Activated CD4-positive, alpha-beta T cell treated with anti-CD3 and anti-CD28 coated beads, Interleukin-2, amount 10 ng/mL, durations not matched to agents 7 days and 5 days (primary cell): ENCODE measurements at places on chromosomes 13 and 19.
A peak's percentile ranks its signal among the peaks of the same experiment; 100 is the strongest.

- no peak for DNase-seq
- no peaks in the 10 kb centered on the region for H3K36me3 ChIP-seq
- H3K4me3 ChIP-seq, result no peak overlapping the region
- H3K27me3 ChIP-seq, result peaks cover 12% of the 10 kb centered on the region
These were observed 27.2 kb downstream of the CEACAM8 start for GRCh38 chr19:42567567-42567966.

- H3K27me3 ChIP-seq, result peaks cover 16% of the 10 kb centered on the region
- DNase-seq, result no peak
- no peaks in the 10 kb centered on the region for H3K36me3 ChIP-seq
- no peak overlapping the region for H3K27ac ChIP-seq
- peaks cover 22% of the 10 kb centered on the region for H3K4me1 ChIP-seq
These were observed 1.6 kb upstream of the TNNI3 start for GRCh38 chr19:55158848-55159749.

GRCh38 chr13:98707281-98707999, 45.0 kb downstream of the SLC15A1 start:
- no peaks in the 10 kb centered on the region for H3K4me1 ChIP-seq
- no peak overlapping the region for H3K27ac ChIP-seq
- DNase-seq, result no peak
- H3K4me3 ChIP-seq, result no peak overlapping the region
- H3K27me3 ChIP-seq, result peaks cover 4% of the 10 kb centered on the region

GRCh38 chr13:95749545-95749944, 72.6 kb downstream of the DNAJC3 start:
- H3K36me3 ChIP-seq, result peaks cover 12% of the 10 kb centered on the region
- no peaks in the 10 kb centered on the region for H3K4me1 ChIP-seq
- no peak overlapping the region for H3K27ac ChIP-seq
- DNase-seq, result no peak

DNA sequence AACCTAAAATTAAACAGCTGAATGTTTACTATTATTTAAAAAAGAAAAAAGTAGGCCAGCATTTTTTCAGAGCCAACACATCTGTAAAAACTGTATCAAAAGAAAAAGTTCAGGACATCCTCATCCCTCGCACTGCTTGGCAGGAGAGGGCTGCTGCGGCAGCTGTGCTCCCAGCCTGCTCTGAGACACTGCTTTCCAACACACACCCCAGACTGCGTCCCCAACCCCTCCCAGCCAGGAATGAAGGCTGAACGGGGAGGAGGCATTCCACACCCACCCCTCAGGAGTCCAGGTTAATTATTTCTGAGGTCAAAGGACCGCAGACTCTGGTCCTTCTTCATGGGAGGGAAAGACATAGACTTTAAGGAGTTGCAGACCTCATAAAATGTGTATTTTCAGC, 43.1 kb downstream of the COL4A1 start:
- no peak overlapping the region for H3K27ac ChIP-seq
- H3K4me3 ChIP-seq, result no peak overlapping the region
- no peaks in the 10 kb centered on the region for H3K4me1 ChIP-seq
- peaks cover 14% of the 10 kb centered on the region for H3K27me3 ChIP-seq
- no peaks in the 10 kb centered on the region for H3K36me3 ChIP-seq

- no peaks in the 10 kb centered on the region for H3K36me3 ChIP-seq
- no peak overlapping the region for H3K4me3 ChIP-seq
- no peak overlapping the region for H3K27ac ChIP-seq
- no peaks in the 10 kb centered on the region for H3K27me3 ChIP-seq
These were observed 172.9 kb downstream of the KCTD12 start for GRCh38 chr13:76713280-76713679.

- H3K36me3 ChIP-seq, result peaks cover 9% of the 10 kb centered on the region
- H3K27ac ChIP-seq, result peak overlapping the region; percentile 70
- DNase-seq, result peak; percentile 22
These were observed 216.4 kb downstream of the KLF5 start for GRCh38 chr13:73275163-73275562.

DNA sequence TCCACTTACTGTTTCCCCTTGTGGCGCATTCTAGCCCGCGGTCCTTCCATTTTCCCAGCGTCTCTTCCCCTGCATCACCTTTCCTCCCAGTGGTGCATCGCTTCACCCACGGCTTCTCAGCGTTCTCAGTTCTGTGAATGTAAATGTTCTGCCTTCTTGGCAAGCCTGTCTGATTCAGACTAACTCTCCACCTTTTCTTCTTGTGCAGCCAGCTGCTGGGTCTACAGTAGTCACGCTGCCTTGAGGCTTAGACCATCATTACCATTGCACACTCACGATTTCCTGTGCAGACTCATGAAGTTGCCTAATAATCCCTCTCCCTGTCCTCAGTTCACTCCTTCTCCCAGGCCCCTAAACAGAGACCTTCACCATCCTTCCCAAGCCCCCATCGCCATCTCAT, 75.0 kb downstream of the DHRS12 start:
- no peak overlapping the region for H3K27ac ChIP-seq
- no peak overlapping the region for H3K4me3 ChIP-seq
- H3K27me3 ChIP-seq, result no peaks in the 10 kb centered on the region
- H3K4me1 ChIP-seq, result peaks cover 5% of the 10 kb centered on the region
- H3K36me3 ChIP-seq, result peaks cover 6% of the 10 kb centered on the region

DNA sequence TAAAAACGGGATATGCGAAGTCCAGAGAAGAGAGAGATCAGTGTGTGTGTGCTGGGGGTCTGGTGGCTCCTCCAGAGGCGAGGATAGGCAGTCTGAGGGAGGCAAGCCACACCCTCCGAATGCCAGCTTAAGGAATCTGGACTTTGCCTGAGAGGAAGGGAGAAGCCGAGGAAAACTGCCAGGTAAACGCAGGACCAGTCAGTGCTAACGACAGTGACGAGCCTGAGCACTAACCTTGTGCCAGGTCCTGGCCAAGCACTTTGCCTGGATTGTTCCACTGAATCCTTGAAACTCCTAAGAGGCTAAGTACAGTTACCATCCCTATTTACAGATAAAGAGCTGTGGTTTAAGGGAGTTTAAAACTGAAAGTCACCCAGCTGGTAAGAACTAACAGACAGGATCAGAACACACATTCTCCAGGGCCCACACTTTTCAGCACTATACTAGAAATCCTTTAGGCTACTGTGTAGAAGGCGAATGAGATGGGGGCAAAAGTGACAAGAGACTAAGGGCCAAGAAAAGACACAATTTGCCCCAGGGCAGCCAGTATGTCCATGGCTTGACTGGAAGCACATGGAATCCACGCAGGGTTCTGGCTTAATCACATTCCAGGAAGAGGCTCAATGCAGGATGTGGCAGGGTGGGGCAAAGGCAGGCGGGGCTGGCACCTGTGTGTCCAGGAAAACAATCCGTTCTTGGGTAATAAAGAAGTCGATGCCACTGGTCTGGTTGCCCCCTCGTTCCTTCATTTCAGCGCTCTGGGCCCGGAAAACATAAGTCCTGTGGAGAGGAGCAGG, 15.1 kb downstream of the SMG9 start:
- DNase-seq, result no peak
- H3K36me3 ChIP-seq, result peaks cover 71% of the 10 kb centered on the region
- H3K27ac ChIP-seq, result peak overlapping the region; percentile 47
- peaks cover 16% of the 10 kb centered on the region for H3K4me1 ChIP-seq

- no peak overlapping the region for H3K4me3 ChIP-seq
- H3K4me1 ChIP-seq, result no peaks in the 10 kb centered on the region
- H3K36me3 ChIP-seq, result no peaks in the 10 kb centered on the region
- H3K27ac ChIP-seq, result no peak overlapping the region
These were observed 92.2 kb downstream of the STOML3 start for GRCh38 chr13:38898481-38898880.

DNA sequence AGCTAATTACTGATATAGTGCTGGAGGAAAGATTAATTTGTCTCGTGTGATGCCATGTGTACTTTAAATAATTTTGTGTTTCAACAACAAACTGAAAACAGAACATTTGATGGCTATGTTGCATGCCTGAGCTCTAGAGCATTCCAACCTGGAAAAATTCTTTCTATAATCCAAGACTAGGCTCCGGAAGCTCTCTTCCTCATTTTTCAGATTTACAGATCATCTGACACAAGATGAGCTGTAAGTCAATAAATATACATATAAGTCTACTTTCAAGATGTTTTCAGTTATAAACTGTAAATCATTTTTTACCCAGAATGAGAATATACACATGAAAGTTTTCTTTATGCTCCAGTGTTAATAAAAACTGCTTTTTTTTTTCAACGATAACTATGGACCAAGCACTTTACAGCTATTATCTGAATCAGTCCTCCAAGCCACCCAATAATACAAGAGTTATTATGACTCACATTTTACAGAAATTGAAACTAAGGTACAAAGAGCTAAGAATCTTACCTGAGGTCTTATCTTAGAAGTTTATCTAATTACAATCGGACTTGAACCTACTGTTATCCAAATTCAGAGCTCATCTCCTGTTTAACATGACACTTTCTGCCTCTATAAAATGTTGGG, 6.4 kb upstream of the FOXO1 start:
- no peaks in the 10 kb centered on the region for H3K36me3 ChIP-seq
- no peak for DNase-seq
- no peak overlapping the region for H3K4me3 ChIP-seq
- no peaks in the 10 kb centered on the region for H3K27me3 ChIP-seq
- peaks cover 27% of the 10 kb centered on the region for H3K4me1 ChIP-seq

- no peaks in the 10 kb centered on the region for H3K27me3 ChIP-seq
- no peak overlapping the region for H3K27ac ChIP-seq
- no peak overlapping the region for H3K4me3 ChIP-seq
- no peak for DNase-seq
- no peaks in the 10 kb centered on the region for H3K4me1 ChIP-seq
These were observed 895.0 kb upstream of the SLITRK1 start for GRCh38 chr13:84777316-84777715.

GRCh38 chr19:51803519-51803918, 8.6 kb downstream of the FPR3 start:
- H3K36me3 ChIP-seq, result no peaks in the 10 kb centered on the region
- DNase-seq, result no peak
- H3K4me1 ChIP-seq, result no peaks in the 10 kb centered on the region
- no peak overlapping the region for H3K4me3 ChIP-seq
- H3K27ac ChIP-seq, result no peak overlapping the region
- H3K27me3 ChIP-seq, result no peaks in the 10 kb centered on the region

GRCh38 chr13:69866555-69866954, 241.1 kb upstream of the ATXN8OS start:
- no peaks in the 10 kb centered on the region for H3K36me3 ChIP-seq
- no peaks in the 10 kb centered on the region for H3K4me1 ChIP-seq
- DNase-seq, result no peak
- H3K27ac ChIP-seq, result no peak overlapping the region
- no peaks in the 10 kb centered on the region for H3K27me3 ChIP-seq
- no peak overlapping the region for H3K4me3 ChIP-seq

DNA sequence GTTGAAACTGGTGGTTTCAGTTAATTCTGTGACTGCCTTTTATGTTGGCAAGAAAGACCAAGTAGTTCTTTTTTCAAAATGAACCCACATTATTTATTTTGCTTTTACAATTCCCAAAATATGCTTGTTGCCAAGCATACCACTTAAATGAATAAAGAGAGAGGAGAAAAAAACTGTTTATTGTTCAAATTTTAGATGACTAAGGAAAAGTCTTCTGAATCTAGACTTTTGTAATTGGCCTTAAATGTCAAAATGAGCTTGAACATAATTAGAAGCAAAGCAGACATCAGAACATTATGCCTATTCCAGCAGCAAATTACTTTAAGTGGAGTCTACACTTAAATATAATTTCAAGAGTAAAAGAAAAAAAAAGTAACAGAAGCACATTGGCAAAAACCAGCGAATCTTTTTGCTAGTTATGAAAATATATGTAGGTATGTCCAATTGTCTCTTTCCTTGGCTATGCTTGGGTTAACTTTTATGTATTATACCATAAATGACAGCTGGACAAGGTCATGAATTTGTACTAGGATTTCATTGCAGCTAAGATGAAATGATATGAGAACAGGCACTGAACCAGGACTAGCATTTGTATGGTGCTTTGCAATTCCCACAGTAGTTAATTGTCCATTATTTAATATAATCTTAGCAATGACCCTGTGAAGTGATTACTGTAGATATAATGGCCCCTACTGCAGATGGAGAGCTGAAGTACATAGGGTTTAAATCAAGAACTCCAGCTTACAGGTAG, 211.9 kb downstream of the NALCN start:
- H3K4me3 ChIP-seq, result no peak overlapping the region
- peaks cover 1% of the 10 kb centered on the region for H3K27me3 ChIP-seq
- H3K27ac ChIP-seq, result no peak overlapping the region
- DNase-seq, result no peak

GRCh38 chr13:23876265-23876664, 12.9 kb downstream of the MIPEP start:
- H3K27ac ChIP-seq, result no peak overlapping the region
- no peaks in the 10 kb centered on the region for H3K4me1 ChIP-seq
- H3K27me3 ChIP-seq, result no peaks in the 10 kb centered on the region
- H3K4me3 ChIP-seq, result no peak overlapping the region

DNA sequence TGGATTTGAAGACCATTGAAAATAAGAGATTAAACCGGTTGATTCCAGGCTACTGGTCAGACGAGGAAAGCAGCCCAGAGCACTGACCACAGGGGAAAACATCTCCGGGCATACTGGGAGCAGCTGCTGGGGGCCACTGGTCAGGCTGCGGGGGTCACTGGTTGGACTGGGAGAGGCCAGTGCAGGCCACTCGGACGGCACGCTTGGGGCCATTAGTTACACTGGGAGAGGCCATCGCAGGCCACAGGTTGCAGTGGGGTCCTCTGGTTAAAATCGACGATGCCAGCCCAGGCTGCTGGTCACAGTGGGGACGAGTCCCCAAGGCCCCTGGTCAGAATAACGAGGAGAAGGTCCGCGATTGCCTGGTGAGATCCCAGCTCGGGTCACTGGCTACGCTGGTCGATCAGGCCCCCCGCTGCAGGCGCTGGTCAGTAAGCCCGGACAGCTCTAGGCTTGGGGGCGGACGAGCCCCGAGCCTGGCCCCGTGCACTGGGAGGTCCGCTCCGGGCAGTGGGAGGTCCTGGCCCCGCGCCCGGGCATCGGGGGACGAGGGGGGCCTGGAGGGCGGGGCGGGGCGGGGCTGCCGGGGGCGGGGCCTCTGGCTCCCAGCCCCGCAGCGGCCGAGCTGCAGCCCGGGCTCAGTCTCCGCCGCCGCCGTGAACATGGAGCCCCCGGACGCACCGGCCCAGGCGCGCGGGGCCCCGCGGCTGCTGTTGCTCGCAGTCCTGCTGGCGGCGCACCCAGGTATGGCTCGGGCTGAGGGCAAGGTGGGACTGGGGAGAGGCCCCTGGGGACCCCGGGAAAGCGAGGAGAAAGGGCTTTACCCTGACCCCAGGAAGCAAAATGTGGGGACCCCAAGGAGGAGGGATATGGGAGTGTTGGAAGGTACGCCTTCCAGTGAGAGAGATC, at the start of gene BCAM:
Gene BCAM (plus strand): TSS at position 641 of the 909 bp plus-strand sequence. CDS start 22 bp downstream, at position 663.
- peaks cover 11% of the 10 kb centered on the region for H3K27me3 ChIP-seq
- no peaks in the 10 kb centered on the region for H3K36me3 ChIP-seq
- H3K4me3 ChIP-seq, result no peak within 1 kb of the TSS
- DNase-seq, result no peak

- peak overlapping the region; percentile 79 for H3K4me3 ChIP-seq
- peaks cover 24% of the 10 kb centered on the region for H3K27me3 ChIP-seq
- DNase-seq, result no peak
These were observed 24.8 kb upstream of the LAIR1 start for GRCh38 chr19:54389553-54389952.

- no peak overlapping the region for H3K27ac ChIP-seq
- H3K36me3 ChIP-seq, result no peaks in the 10 kb centered on the region
- no peak overlapping the region for H3K4me3 ChIP-seq
- H3K27me3 ChIP-seq, result no peaks in the 10 kb centered on the region
These were observed 554.5 kb downstream of the IRS2 start for GRCh38 chr13:109231888-109232287.
